ENCODE measurements at places on chromosomes 3 and 15.

GRCh38 chr15:53034767-53035245 lies 244.7 kb upstream of the ONECUT1 start:
- no peak for DNase-seq

DNA sequence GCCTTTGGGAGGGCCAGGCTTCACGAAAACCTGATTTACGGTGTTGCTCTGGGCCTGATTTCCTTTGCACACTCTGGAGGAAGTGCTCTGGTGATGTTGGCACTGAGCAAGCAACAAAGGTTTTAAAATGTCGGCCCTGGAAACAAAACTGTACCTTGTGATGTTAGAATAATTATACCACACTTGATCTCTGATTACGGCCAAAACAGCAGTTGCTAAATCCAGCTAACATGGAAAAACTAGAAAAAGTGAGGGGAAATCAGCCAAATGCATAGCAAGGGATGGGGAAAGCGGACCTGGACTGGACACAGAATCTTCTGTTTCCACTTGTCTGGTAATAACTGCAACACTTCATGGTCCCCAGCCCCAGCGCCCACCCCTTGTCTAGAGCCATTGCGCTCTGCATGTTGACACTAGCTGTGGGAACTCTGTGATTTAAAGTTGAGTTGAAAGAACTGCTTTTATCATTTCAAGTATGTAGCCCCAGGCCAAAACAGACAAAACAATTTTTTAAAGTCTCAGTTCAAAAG lies 120.1 kb downstream of the VGLL4 start:
- DNase-seq: no peak

- DNase-seq: no peak
Observed at GRCh38 chr3:194592798-194593752, 40.1 kb downstream of the TMEM44 start.

- DNase-seq: no peak
Observed at GRCh38 chr3:108391917-108392593, 95.7 kb downstream of the HHLA2 start.

- no peak for DNase-seq
Observed at GRCh38 chr3:192864941-192865340, 52.7 kb downstream of the MB21D2 start.

GRCh38 chr3:195153653-195154052 lies 117.3 kb downstream of the XXYLT1 start:
- DNase-seq: no peak

GRCh38 chr3:39125841-39126500 lies 18.5 kb downstream of the TTC21A start:
- DNase-seq: no peak

DNA sequence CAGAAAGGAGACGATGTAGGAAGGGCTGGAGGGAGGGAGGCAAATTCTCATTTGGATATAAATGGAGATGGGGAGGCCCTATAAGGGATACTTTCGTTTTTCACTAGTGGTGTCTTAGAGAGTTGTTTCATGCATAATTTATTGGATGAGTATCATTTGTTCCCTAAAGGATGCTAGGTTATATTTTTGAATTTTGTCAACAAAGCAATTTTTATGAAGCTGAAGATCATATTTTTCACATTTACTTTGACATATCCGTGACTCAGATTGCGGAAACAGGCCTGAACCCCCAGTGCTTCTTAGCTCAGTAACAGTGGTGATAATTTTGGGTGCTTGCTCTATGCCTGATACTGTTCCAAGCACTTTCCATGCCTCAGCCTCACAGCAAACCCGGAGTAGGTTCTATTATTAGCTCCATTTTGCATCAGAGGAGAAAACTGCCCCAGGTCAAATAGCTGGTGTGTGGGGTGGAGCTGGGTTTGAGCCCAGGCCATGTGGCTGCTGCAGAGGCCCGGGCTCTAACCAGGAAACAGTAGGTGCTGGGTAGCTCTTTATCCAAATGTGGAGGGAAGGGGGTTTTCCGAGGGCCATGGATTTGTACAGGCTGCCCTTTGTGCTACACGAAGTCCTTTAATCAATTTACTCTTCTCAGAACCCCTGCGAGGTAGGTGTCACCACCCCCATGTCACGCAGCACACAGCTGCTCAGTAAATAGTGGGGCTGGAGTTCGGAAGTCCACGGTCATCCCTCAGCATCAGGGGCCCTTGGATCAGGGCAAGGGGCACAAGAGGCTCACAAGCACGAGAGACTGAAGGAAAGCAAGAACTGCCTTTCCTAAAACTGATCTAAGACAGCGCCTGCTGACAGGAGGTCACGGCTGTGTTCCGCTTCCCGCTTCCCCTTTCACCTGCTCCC lies 99.1 kb downstream of the SLC49A4 start:
- DNase-seq: no peak

GRCh38 chr3:58029842-58030584 lies 21.8 kb downstream of the FLNB start:
- no peak for DNase-seq

- no peak for DNase-seq
Observed at GRCh38 chr3:95813244-95813643, 1001.1 kb upstream of the EPHA6 start.

DNA sequence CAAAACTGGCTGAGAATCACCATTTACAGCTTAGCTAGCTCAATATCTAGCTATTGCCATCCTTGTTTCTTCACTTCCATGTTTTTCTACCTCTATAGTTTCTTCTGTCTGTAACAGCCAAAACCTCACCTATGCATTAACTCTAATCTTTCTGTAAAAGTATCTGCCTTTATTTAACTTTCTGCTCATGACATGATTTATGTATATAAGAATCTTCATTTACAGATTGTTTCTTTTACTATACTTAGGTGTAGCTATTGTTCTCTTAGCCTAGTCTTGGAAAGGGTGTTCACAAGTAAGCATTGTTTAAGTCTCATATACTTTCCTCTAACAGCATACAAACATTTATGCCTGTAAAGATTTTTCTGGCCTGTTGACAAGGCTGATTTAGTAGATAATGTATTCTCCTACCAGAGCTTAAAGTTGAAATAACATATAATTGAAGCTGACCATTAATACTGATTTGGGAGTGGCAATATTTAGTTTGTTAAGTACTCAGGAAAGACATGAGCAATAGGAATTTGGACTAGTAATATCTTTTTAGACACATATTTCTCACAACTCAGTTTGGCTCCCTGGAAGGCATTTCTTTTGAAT lies 9.4 kb downstream of the FILIP1L start:
- DNase-seq: no peak

GRCh38 chr15:89877083-89877425 lies 16.7 kb downstream of the AP3S2 start:
- DNase-seq: no peak

DNA sequence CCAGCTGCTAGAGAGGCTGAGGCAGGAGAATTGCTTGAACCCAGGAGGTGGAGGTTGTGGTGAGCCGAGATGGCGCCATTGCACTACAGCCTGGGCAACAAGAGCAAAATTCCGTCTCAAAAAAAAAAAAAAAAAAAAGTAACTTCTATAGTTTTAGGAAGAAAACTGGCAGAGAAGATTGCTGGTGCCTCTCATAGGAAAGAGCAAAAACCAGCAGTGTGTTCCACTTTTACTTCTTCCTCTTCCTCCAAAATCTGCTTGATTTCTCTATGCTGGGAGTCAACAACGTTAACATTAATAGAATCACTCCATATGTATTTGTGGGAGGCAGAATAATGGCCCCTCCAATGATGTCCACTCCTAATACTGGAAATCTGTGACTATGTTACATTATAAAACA lies 12.5 kb upstream of the NR1D2 start:
- no peak for DNase-seq

- no peak for DNase-seq
Observed at GRCh38 chr3:126567696-126568438, 9.1 kb upstream of the C3orf22 start.

DNA sequence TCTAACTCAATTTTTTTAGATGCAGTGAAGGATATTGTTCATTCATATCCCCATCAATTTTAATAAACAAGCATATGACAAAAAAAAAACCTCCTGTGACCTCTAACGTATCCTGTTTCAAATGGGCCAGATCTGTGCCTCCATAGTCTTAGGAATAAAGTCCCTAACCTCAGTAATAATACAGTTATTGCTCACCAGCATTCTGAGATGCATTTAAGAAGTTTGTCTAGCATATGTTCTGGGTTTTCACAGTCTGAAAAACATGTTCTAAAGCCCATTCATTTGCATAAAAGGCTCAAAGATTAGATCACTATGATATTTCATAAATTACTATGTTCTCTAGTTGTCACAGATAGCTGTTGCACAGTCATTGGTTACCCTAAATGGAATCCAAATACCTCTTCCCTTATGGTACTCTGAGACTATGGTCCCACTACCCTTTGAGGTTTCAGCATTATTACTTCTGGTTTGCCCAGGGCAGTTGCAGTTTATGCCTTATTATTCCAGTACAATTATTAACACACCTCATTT lies 190.1 kb downstream of the ZIC4 start:
- DNase-seq: no peak

- DNase-seq: no peak
Observed at GRCh38 chr3:161349529-161350312, 21.6 kb downstream of the SPTSSB start.

DNA sequence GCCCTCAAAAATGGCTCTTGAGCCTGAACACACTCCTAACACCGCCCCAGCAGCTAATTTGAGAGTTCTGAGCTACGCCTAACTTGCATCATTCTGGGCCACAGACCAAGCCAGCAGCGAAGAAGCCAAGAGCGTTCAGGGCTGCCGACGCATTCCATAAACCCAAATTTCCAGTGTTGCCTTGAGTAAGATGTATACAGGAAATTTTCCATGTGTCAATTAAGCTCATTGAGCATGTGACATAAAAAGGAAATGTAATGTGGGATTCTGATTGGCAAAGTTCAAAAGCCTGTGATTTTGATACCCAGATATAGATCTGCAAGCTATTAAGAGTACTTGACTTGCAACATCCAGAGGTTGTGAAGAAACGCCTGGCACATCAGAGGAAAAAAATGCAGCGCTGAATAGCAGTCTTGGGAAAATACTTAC lies 148.6 kb upstream of the NR2F2 start:
- DNase-seq: no peak

- no peak for DNase-seq
Observed at GRCh38 chr3:63523100-63523499, 129.4 kb upstream of the SNTN start.

DNA sequence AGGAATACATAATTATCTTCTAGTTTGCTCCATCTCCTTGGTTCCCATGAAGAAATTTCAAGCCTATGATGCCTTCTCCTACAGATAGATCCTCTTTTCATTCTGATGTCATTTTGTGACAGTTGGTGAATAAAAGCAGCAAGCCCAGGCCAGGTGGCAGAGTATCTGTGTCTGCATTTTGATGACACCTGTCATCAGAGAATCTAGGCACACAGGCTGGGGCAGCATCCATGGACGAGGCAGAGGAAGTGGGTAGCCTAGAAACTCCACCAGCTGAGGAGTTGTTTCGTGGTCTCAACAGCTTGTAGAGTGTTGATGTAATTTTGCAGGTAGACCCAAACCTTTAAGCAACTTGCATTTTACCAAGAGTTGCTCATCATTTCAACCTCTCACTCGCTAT lies 269.8 kb downstream of the FEZF2 start:
- no peak for DNase-seq

DNA sequence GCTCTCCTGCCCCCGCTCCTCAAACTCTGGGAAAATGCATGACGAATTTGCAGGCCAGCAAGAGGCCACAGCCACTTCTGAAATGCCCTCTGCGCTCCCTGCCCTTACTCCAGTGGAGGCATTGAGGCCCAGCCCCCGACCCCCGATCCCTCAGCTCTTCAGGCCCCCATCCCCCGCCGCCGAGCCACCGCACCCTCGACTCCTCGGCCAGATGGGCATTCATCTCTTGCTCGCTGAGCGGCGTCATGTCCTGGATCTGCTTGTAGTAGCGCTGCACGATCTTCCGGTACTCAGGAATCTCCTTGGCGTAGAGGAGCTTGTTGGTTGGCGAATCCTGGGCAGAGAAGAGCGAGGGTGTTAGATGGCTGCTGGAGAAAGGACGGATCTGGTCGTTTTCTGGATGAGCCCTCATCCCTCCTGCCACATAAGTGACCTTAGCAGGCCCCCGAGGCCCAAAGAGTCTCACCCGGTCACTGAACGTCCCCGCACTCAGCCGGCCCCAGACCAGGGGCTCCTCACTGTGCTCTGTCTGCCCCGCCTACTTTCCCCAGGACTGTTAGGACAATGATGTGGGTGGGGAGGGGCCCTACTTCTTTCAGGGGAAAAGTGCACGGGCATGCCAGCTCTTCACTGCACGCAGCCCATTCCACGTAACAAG lies 14.0 kb downstream of the H1-8 start:
- no peak for DNase-seq

DNA sequence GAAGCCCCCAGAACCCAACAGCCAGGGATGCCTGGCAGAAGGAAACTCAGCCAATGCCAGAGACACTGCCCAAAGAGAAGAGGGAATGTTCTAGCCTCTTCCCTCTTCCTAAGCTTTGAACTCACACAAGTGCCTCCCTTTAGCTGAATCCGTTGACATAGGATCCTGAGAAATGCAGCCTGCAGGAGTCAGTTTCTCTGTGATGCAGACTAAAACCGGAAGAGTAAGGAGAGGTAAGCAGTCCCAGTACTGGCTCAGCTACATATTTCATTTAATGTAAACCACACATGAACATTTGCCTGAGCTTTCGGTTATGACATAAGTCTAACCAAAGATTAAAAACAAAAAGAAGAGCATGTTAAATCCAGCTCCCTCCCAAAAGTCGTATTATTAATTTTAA lies 768.7 kb downstream of the TBL1XR1 start:
- DNase-seq: no peak

DNA sequence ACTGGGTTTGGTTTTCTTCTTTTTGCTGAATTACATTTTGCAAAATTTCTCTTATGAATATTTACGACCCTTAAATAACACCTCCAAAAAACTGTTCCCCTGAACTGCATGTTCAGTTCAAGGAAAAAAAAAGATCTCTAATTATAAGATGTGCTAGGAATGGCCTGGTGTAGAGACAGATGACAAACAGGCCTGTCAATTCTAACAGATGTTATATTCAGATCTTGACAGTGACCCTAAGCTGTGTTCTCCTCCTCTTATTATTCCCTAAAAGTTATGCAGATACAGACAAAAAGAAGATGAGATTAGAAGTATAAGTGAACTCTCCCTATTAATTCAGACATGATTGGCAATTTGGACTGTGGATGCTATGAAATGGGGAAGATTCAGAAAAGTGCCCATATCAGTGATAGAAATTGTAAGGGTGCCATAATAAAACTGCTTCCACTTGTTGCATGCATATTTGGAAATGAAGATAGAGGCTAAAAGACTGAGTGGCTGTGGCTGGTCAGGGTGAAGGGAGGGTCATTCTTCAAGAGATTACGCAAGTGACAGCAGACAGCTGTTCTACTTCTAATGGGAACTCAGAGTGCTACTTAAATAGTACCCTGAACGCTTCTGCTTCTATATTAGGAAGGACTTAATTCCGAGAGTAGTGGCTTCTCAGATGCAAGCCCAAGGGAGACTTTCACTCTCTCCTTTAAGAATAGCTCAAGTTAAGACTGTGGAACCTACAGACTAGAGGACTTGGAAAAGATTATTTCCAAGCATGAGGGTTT lies 75.5 kb downstream of the ADAMTS9 start:
- no peak for DNase-seq

GRCh38 chr3:152430223-152431002 lies 161.7 kb downstream of the MBNL1 start:
- no peak for DNase-seq

GRCh38 chr3:133494469-133494868 lies 79.0 kb upstream of the CDV3 start:
- no peak for DNase-seq

- DNase-seq: no peak
Observed at GRCh38 chr15:44765036-44765435, 28.7 kb downstream of the TRIM69 start.
